Stomach (tissue), 19 donors: ENCODE measurements at places on chromosomes 4 and X. TPM values are rescaled to one million over a fixed set of nuclear protein-coding genes. Genes with fewer than 3 reads are reported as not detected.

- peaks cover 55% of the 10 kb centered on the region for H3K4me1 ChIP-seq
- peak overlapping the region; percentile 82 for H3K4me3 ChIP-seq
- peak overlapping the region; percentile 97 for H3K27ac ChIP-seq
- peak; percentile 40 for DNase-seq
- H3K36me3 ChIP-seq: peaks cover 8% of the 10 kb centered on the region
Measured at GRCh38 chr4:106316773-106317409, 541 bp downstream of the AIMP1 start.

The PNMA5 gene
- not detected for total RNA-seq

DNA sequence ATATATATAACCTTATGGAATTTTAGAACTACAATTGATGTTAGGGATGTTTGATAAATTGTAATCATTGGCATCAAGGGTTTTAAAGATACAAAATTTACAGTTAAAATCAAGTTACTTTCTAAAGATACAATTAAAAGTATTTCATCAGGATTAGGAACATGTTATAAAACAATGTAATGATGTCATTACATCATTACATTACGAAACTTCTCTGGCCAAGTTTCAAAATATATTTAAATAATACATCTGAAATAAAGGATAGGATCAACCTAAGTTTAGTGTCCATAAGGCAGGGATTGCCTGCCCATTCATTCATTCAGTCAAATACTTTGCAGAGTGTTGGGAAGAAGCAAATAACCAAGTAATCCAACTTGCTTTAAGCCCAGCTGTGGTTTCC is 75.1 kb downstream of the TENM3 start:
- no peaks in the 10 kb centered on the region for H3K4me1 ChIP-seq
- H3K4me3 ChIP-seq: no peak overlapping the region
- no peaks in the 10 kb centered on the region for H3K36me3 ChIP-seq
- no peak overlapping the region for H3K27ac ChIP-seq

GRCh38 chr4:6942238-6942800 is 32.7 kb downstream of the TBC1D14 start:
- H3K36me3 ChIP-seq: peaks cover 11% of the 10 kb centered on the region
- no peaks in the 10 kb centered on the region for H3K27me3 ChIP-seq

The RPL9 gene
- 964 TPM for total RNA-seq

- H3K4me1 ChIP-seq: no peaks in the 10 kb centered on the region
- H3K36me3 ChIP-seq: no peaks in the 10 kb centered on the region
- no peaks in the 10 kb centered on the region for H3K27me3 ChIP-seq
- no peak for DNase-seq
Measured at GRCh38 chr4:136412708-136413107, 1119.6 kb downstream of the PCDH18 start.

The CD38 gene
- 1.4 TPM for total RNA-seq

The PPARGC1A gene
- total RNA-seq: 78.8 TPM

- no peak for DNase-seq
- H3K4me3 ChIP-seq: no peak overlapping the region
- H3K4me1 ChIP-seq: no peaks in the 10 kb centered on the region
Measured at GRCh38 chr4:84726356-84726755, 143.4 kb downstream of the CDS1 start.

The RHOXF1 gene
- not detected for total RNA-seq

DNA sequence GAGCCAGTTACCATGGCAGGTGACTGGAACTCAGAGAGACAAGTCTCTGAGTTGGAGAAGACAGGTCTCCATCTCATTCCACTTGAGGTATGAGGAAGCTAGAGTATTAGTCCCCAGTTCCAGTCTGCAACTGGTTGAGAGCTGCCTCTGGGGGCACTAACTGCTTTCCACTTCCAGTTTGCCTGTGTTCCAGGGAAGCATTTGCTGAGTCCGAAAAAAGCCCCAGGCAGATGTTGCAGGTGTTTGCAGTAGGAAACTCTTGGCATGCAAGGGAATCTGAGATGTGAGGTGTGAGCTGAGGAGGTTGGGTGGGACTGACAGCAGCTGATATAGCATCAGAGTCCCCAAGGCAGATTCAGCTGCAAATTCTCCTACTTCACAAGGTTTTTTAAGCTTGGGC is 272.2 kb upstream of the CASK start:
- DNase-seq: no peak
- H3K4me1 ChIP-seq: no peaks in the 10 kb centered on the region
- no peaks in the 10 kb centered on the region for H3K27me3 ChIP-seq
- no peaks in the 10 kb centered on the region for H3K36me3 ChIP-seq
- no peak overlapping the region for H3K27ac ChIP-seq

DNA sequence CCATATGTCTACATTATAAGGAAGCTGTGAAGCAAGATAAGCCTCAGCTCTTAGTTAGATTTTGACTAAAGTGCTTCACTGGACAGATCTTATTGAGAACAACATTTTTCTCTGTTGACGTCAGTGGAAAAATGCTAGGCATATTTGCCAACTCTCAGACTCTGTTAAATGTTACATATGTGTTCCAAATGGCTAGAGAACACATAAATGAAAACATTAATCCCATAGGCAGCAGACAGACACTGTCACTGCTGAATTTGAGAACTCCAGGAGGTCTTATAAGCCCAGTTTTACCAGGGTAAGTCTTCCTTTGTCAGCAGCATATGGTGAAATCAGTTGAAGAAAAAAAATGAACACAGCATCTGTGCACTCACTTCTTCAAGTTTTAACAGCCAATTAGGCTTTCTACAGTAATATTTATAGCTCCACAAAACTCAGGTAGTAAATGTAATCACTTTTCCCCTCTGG is 186.9 kb downstream of the CAMK2D start:
- DNase-seq: peak; percentile 85
- no peaks in the 10 kb centered on the region for H3K27me3 ChIP-seq
- no peaks in the 10 kb centered on the region for H3K36me3 ChIP-seq
- H3K4me1 ChIP-seq: no peaks in the 10 kb centered on the region
- no peak overlapping the region for H3K4me3 ChIP-seq

GRCh38 chrX:129877401-129877800 is 28.6 kb upstream of the UTP14A start:
- peaks cover 6% of the 10 kb centered on the region for H3K27me3 ChIP-seq
- no peak overlapping the region for H3K4me3 ChIP-seq
- H3K36me3 ChIP-seq: no peaks in the 10 kb centered on the region
- no peak overlapping the region for H3K27ac ChIP-seq
- no peaks in the 10 kb centered on the region for H3K4me1 ChIP-seq

- peaks cover 68% of the 10 kb centered on the region for H3K36me3 ChIP-seq
- no peak overlapping the region for H3K27ac ChIP-seq
- no peak for DNase-seq
Measured at GRCh38 chrX:40663880-40664630, 16.7 kb upstream of the CXorf38 start.

The COL4A5 gene
- total RNA-seq: 26.1 TPM

- H3K27ac ChIP-seq: no peak overlapping the region
- H3K27me3 ChIP-seq: no peaks in the 10 kb centered on the region
- H3K4me1 ChIP-seq: peaks cover 5% of the 10 kb centered on the region
- no peak for DNase-seq
- no peak overlapping the region for H3K4me3 ChIP-seq
Measured at GRCh38 chrX:103311399-103311780, 600 bp upstream of the BEX2 start.

- H3K36me3 ChIP-seq: no peaks in the 10 kb centered on the region
- no peak for DNase-seq
- no peaks in the 10 kb centered on the region for H3K4me1 ChIP-seq
- H3K27ac ChIP-seq: no peak overlapping the region
- H3K27me3 ChIP-seq: no peaks in the 10 kb centered on the region
Measured at GRCh38 chrX:8692871-8693270, 39.1 kb downstream of the ANOS1 start.

GRCh38 chr4:106056914-106057313 is 161.6 kb downstream of the NPNT start:
- DNase-seq: no peak
- H3K36me3 ChIP-seq: no peaks in the 10 kb centered on the region
- H3K4me3 ChIP-seq: no peak overlapping the region
- H3K4me1 ChIP-seq: no peaks in the 10 kb centered on the region

The RNF128 gene
- 4.1 TPM for total RNA-seq

GRCh38 chrX:134963041-134963440 is 27.8 kb upstream of the SMIM10 start:
- H3K36me3 ChIP-seq: no peaks in the 10 kb centered on the region
- H3K27ac ChIP-seq: no peak overlapping the region
- no peak for DNase-seq
